Midbrain (tissue), 1 donor: ENCODE measurements at places on chromosomes 5 and 9.

GRCh38 chr9:127083138-127083980 is 39.1 kb downstream of the ANGPTL2 start:
- no peak for DNase-seq

GRCh38 chr5:157541447-157542118 is 34.0 kb downstream of the ADAM19 start:
- no peak for DNase-seq

- DNase-seq: no peak
Measured at GRCh38 chr9:121886759-121887485, 206.2 kb downstream of the TTLL11 start.

- DNase-seq: no peak
Measured at GRCh38 chr5:84622461-84622860, 237.8 kb upstream of the EDIL3 start.

DNA sequence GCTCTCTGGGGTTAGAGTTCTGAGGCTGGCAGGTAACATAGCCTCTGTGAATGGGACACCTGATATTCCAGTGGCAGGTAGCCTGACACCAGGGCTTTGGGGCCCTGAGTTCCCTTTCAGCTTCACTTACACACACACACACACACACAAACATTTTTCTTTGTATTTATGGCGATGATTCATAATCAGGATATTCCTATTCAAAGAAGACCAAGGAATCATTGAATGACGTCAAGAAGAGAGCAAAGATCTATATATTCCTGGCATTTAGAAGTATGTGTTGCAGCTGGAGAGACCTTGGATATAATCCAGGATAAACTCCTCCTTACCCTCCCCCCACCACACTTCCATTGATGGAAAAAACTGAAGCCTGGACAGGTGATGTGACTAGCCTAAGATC is 7.9 kb upstream of the ENTREP1 start:
- DNase-seq: no peak

GRCh38 chr5:16881251-16881650 is 54.8 kb downstream of the MYO10 start:
- DNase-seq: no peak

GRCh38 chr5:10400411-10400810 is 41.3 kb upstream of the ROPN1L start:
- peak; percentile 64 for DNase-seq

GRCh38 chr5:54383941-54384340 is 71.6 kb upstream of the HSPB3 start:
- DNase-seq: no peak

DNA sequence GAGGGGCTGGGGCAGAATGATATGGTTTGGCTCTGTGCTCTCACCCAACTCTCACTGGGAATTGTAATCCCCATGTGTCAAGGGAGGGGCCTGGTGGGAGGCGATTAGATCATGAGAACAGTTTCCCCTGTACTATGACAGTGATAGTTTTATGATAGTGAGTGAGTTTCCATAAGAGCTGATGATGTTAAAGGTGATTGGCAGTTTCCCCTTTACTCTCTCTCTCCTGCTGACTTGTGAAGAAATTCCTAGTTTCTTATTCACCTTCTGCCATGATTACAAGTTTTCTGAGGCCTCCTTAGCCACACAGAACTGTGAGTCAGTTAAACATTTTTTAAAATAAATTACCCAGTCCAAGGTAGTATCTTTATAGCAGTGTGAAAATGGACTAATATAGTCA is 120.4 kb upstream of the CDH9 start:
- no peak for DNase-seq

DNA sequence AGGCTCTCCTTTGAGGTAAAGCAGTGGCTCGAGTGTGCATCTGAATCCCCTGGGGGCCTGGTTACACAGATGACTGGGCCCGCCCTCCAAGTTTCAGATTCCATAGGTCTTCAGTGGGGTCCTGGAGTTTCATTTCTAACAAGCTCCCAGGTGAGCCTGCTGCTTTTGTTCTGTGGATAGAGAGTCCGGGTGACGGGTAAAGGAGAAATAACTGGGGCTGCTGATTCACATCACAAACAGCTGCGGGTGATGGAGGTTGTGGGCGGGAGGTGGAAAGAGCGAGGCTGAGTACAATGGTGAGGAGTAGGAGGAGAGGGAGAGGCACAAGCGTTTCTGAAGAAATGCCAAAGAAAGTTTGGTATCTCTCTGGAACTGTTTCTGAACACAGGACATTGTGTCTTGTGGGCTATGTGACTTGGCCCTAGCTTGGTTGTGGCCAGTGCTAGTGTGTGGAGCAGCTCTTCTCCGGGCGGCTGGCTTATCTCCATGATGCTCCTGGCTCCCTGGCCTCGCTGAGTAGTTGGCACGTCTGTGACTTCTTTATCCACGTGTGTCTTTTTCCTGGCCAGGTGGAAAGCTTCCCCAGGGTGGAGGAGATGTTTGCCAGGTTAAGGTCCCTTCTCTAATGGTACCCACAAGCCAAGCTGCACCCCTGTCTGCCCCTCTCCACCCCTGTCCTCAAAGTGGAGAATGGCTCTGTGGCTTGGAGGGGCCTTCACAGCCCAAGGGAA is 61.7 kb downstream of the HSPA4 start:
- no peak for DNase-seq

- no peak for DNase-seq
Measured at GRCh38 chr9:136762915-136763648, 1.2 kb downstream of the LCN15 start.

DNA sequence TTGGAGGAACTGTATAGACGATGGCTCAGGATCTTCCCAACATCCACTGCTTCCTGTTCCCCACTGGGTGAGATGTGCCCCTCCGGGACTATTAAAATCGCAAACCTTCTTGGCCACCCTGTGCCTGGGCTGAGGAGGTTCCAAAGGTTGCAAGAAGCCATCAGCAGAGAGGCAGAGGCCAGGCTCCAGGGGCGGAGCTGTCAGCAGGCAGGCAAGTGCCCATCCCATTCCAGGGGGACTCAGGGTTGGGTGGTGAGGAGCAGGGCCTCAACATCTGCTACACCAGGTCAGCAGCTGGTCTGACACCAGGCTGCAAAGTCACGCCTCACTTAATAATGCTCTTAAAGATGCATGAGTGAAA is 2.2 kb downstream of the BTNL3 start:
- no peak for DNase-seq

- no peak for DNase-seq
Measured at GRCh38 chr5:148484651-148485050, 100.9 kb downstream of the FBXO38 start.

DNA sequence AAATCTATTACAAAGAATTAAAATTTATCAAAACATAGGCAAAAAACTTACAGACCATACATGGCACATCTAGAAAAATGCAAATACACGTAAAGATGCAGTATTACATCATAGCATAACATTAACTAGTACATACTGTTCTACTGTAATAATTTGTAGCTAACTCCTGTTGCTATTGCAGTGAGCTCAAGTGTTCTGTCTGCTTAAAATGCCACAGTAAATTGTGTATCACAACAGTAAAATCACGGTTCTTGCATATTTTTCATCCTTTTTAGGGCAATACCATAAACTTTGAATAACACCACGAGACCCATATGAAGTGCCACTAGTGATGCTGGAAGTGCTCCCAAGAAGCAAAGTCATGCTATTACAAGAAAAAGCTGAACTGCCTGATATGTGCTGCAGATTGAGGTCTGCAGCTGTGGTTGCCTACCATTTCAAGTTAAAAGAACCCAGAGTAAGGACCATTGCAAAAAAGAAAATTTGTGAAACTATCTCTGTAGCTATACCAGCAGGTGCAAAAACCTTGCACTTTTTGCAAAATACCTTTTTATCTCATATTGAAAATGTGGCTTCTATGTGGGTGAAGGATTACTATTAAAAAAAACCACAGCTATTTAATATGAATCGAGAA is 14.2 kb downstream of the HOMER1 start:
- DNase-seq: no peak

DNA sequence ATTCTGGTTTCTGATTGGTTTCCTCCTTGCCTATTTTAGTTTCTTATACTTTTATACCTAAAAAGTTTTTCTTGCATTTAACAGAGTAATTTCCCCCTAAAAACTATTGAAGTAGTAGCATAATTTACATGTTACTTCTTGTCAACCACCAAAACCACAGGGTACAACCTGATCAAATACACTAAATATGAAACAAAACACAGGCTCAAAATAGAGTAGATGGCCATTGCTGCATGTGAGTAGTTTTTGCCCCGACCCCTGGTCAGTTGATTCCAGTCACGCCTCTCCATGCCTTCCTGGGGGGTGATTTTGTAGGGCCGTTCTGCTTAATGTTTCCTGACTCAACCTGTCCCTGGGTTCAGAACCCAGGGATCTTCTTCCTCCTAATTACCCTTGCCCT is 101.8 kb downstream of the TLE4 start:
- DNase-seq: no peak

DNA sequence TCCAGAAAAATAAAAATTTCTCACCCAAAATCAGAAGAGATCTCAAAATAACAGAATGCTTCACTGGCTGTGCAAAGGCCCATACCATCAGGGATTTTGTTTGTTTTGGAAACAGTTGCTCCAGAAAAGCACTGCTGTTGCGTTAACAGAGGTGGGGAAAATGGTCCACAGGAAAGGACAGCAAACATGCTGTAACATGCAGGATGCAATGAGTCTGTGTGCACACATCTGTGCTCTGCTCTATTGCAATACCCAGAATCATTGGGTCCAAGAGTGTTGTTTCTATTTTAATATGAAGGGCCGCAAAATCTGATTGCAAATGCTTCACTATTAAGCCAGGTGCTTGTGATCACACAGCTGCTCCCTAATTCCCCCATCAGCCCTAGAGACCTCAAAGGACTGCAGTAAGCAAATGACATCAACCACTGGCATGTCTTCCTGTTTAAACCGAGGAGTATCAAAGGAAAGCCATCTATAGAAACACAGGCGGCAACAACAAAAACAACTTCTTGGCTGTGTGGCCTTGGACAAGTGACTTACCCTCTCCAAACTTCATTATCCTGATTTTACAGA is 141.0 kb downstream of the DCP2 start:
- DNase-seq: no peak

- no peak for DNase-seq
Measured at GRCh38 chr5:52748590-52748989, 39.1 kb upstream of the ITGA1 start.

- peak; percentile 35 for DNase-seq
Measured at GRCh38 chr9:125932012-125932411, 184.8 kb downstream of the PBX3 start.

GRCh38 chr5:179295778-179296149 is 49.5 kb downstream of the ADAMTS2 start:
- no peak for DNase-seq

- DNase-seq: peak; percentile 63
Measured at GRCh38 chr5:140043508-140043872, 391 bp upstream of the NRG2 start.

- DNase-seq: no peak
Measured at GRCh38 chr5:154377754-154378533, 67.9 kb upstream of the SAP30L start.

GRCh38 chr9:2810420-2811075 is 33.3 kb downstream of the PUM3 start:
- DNase-seq: no peak

- DNase-seq: no peak
Measured at GRCh38 chr9:87167161-87167560, 219.9 kb upstream of the GAS1 start.

GRCh38 chr5:102893942-102894341 is 138.8 kb downstream of the PAM start:
- no peak for DNase-seq

DNA sequence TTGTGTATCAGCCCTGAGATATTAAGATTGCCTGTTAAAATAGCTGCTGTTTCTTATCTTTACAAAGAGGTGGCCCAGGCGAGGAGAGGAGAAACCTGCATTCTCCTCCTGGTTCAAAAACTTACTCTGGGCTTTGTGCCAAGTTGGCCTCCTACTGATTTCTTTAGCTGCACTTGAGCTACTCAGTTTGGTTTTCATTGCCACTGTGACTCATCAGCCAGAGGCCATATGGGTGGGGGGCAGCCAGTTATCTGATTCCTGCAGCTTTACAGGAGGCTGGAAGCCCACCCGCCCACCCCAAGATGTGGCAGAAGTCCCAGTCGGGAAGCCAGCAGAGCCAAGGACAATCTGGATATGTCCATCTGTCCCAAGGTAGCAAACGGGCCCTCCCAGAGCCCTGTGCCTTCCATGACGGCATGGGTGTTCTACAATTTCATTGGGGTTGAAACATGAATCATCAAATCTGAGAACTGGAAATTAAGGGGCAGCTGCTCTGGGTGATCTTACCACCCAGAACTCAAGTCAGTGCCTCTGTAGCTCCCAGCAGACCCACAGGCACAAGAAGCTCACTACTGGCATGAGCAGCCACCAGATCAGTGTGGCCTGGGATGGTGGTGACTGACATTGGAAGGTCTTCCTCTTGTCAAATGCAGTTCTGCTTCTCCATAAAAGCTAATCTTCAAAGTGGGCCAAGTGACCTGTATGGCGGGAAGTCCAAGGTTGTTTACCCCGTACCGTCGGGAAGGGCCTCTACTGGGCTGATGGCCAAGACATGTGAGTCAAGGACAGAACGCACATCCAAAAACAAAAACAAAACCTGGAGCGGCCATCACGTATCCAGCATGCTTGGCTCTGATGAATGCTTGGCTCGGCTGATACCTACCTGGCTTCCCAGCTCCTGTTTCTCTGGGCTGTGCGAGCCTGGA is 15.6 kb downstream of the FCN2 start:
- DNase-seq: no peak
